ENCODE measurements at places on chromosomes 5 and 9. TPM values are rescaled to one million over a fixed set of nuclear protein-coding genes. Genes with fewer than 3 reads are reported as not detected.

GRCh38 chr5:10857338-10857733, 96.3 kb upstream of the DAP start:
- no peak for DNase-seq

GRCh38 chr5:165576678-165577275, 2071.4 kb downstream of the MAT2B start:
- no peak for DNase-seq

The CD74 gene
- 11.3 TPM for total RNA-seq

The SIT1 gene
- total RNA-seq, result not detected

The PCDHB12 gene
- 18.0 TPM for total RNA-seq

Data from cerebellum (tissue), 4 donors.